ENCODE measurements at places on chromosomes 1 and 21. TPM values are rescaled to one million over a fixed set of nuclear protein-coding genes. Genes with fewer than 3 reads are reported as not detected.

The PDZK1IP1 gene
- not detected for total RNA-seq

The FLG2 gene
- not detected for total RNA-seq

The MSH4 gene
- total RNA-seq: 0.35 TPM

The VAV3 gene
- 1.6 TPM for total RNA-seq

The ZNF648 gene
- not detected for total RNA-seq

The SH2D1B gene
- total RNA-seq: 0.16 TPM

The RORC gene
- total RNA-seq: 15.4 TPM

The LCE1B gene
- not detected for total RNA-seq

The ISG15 gene
- 13.3 TPM for total RNA-seq

The HTR1D gene
- total RNA-seq: not detected

The SYT6 gene
- not detected for total RNA-seq

The FNDC5 gene
- total RNA-seq: 139 TPM

The TUT4 gene
- 31.8 TPM for total RNA-seq

The PODN gene
- total RNA-seq: 30.1 TPM

The PTGFRN gene
- 81.5 TPM for total RNA-seq

The MEX3A gene
- 0.16 TPM for total RNA-seq

The TPR gene
- total RNA-seq: 41.4 TPM

The OR14K1 gene
- not detected for total RNA-seq

The USH2A gene
- 2.7 TPM for total RNA-seq

The SMPDL3B gene
- not detected for total RNA-seq

The RNF186 gene
- not detected for total RNA-seq

The FMO1 gene
- 0.54 TPM for total RNA-seq

The TAGLN2 gene
- 116 TPM for total RNA-seq

The BCAN gene
- 0.46 TPM for total RNA-seq

The CCSAP gene
- total RNA-seq: 1.8 TPM

The PKLR gene
- total RNA-seq: not detected

The CELSR2 gene
- total RNA-seq: 6.3 TPM

The KANK4 gene
- total RNA-seq: 0.38 TPM

The SEMA4A gene
- 1.4 TPM for total RNA-seq

The LCE2B gene
- total RNA-seq: not detected

The HS2ST1 gene
- total RNA-seq: 10.7 TPM

The REN gene
- not detected for total RNA-seq

The OR6K3 gene
- total RNA-seq: not detected

The KIF26B gene
- total RNA-seq: 2.4 TPM

The AMY1C gene
- not detected for total RNA-seq

The DISP3 gene
- not detected for total RNA-seq

The OTUD7B gene
- total RNA-seq: 23.2 TPM

The RPTN gene
- total RNA-seq: not detected

The GIPC2 gene
- total RNA-seq: 2.0 TPM

The FALEC gene
- not detected for total RNA-seq

The INSRR gene
- 0.40 TPM for total RNA-seq

The ENAH gene
- 70.4 TPM for total RNA-seq

The RAB7B gene
- total RNA-seq: 1.2 TPM

The LEMD1 gene
- total RNA-seq: not detected

The SPSB1 gene
- total RNA-seq: 13.0 TPM

The TIE1 gene
- total RNA-seq: 18.5 TPM

The F5 gene
- total RNA-seq: 21.2 TPM

The DFFA gene
- 20.8 TPM for total RNA-seq

The KCNE1 gene
- total RNA-seq: 4.3 TPM

The ZBTB8OS gene
- total RNA-seq: 34.4 TPM

The UFC1 gene
- total RNA-seq: 81.0 TPM

The KAZN gene
- 3.7 TPM for total RNA-seq

The UMODL1 gene
- 0.05 TPM for total RNA-seq

The IL19 gene
- not detected for total RNA-seq

The AKR7A3 gene
- total RNA-seq: not detected

The HSD3B1 gene
- total RNA-seq: not detected

The WNT9A gene
- 0.59 TPM for total RNA-seq

The NR1I3 gene
- not detected for total RNA-seq

The SLAMF9 gene
- not detected for total RNA-seq
